ENCODE measurements at places on chromosomes 11 and 22.

DNA sequence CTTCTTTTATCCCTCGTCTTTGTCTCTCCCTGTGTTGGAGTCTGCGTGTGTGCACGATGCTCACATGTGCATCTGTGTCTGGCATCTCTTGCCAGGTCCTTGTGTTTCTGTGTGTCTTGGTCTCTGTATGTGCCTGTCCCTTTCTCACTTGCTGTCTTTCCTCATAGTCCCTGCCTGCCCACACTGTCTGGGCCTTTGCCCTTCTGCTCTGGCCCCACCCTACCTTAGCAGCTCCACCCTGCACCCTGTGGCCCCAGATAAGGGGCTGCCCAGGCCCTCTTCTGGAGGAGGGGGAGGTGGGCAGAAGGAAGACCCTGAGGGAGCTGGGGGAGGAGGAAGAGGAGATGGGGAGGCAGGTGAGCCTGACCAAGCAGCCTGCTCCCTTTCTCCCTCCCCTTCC, 2.8 kb downstream of the EHBP1L1 start:
- H3K4me3 ChIP-seq, result peak overlapping the region; percentile 30
- H3K4me1 ChIP-seq, result peaks cover 32% of the 10 kb centered on the region
- H3K36me3 ChIP-seq, result peaks cover 10% of the 10 kb centered on the region

- no peaks in the 10 kb centered on the region for H3K36me3 ChIP-seq
- peak overlapping the region; percentile 59 for H3K4me3 ChIP-seq
- peaks cover 15% of the 10 kb centered on the region for H3K4me1 ChIP-seq
Measured at GRCh38 chr22:20436307-20436767, 1.3 kb downstream of the SCARF2 start.

- H3K36me3 ChIP-seq, result no peaks in the 10 kb centered on the region
- H3K27ac ChIP-seq, result no peak overlapping the region
- DNase-seq, result no peak
- no peaks in the 10 kb centered on the region for H3K27me3 ChIP-seq
- peaks cover 20% of the 10 kb centered on the region for H3K4me1 ChIP-seq
- no peak overlapping the region for H3K4me3 ChIP-seq
Measured at GRCh38 chr11:63444160-63444559, 46.8 kb downstream of the PLAAT5 start.

- DNase-seq, result no peak
- H3K27me3 ChIP-seq, result peaks cover 35% of the 10 kb centered on the region
- peaks cover 32% of the 10 kb centered on the region for H3K4me1 ChIP-seq
- peak overlapping the region; percentile 48 for H3K4me3 ChIP-seq
- H3K36me3 ChIP-seq, result peaks cover 7% of the 10 kb centered on the region
Measured at GRCh38 chr11:826836-827145, 928 bp upstream of the CRACR2B start.

GRCh38 chr11:122711831-122712381, 56.4 kb downstream of the UBASH3B start:
- DNase-seq, result no peak
- peaks cover 30% of the 10 kb centered on the region for H3K4me1 ChIP-seq
- H3K27me3 ChIP-seq, result no peaks in the 10 kb centered on the region
- H3K27ac ChIP-seq, result no peak overlapping the region

GRCh38 chr11:134700101-134700640, 288.1 kb upstream of the B3GAT1 start:
- peaks cover 10% of the 10 kb centered on the region for H3K27me3 ChIP-seq
- no peaks in the 10 kb centered on the region for H3K4me1 ChIP-seq
- no peak overlapping the region for H3K27ac ChIP-seq
- no peak for DNase-seq
- no peak overlapping the region for H3K4me3 ChIP-seq

GRCh38 chr11:64185175-64185692, 737 bp upstream of the STIP1 start:
- DNase-seq, result peak; percentile 35
- H3K4me3 ChIP-seq, result no peak overlapping the region
- H3K4me1 ChIP-seq, result peaks cover 50% of the 10 kb centered on the region

- no peak overlapping the region for H3K27ac ChIP-seq
- no peaks in the 10 kb centered on the region for H3K4me1 ChIP-seq
- no peak for DNase-seq
- H3K36me3 ChIP-seq, result no peaks in the 10 kb centered on the region
Measured at GRCh38 chr11:69877235-69877634, 58.0 kb upstream of the FGF3 start.

- no peaks in the 10 kb centered on the region for H3K27me3 ChIP-seq
- no peaks in the 10 kb centered on the region for H3K36me3 ChIP-seq
- DNase-seq, result peak; percentile 36
- H3K4me3 ChIP-seq, result peak overlapping the region; percentile 74
Measured at GRCh38 chr11:47399860-47400767, 8.3 kb upstream of the SLC39A13 start.

- no peak overlapping the region for H3K4me3 ChIP-seq
- no peak overlapping the region for H3K27ac ChIP-seq
- no peaks in the 10 kb centered on the region for H3K4me1 ChIP-seq
- DNase-seq, result no peak
Measured at GRCh38 chr11:71568704-71569349, 3.5 kb downstream of the KRTAP5-10 start.

DNA sequence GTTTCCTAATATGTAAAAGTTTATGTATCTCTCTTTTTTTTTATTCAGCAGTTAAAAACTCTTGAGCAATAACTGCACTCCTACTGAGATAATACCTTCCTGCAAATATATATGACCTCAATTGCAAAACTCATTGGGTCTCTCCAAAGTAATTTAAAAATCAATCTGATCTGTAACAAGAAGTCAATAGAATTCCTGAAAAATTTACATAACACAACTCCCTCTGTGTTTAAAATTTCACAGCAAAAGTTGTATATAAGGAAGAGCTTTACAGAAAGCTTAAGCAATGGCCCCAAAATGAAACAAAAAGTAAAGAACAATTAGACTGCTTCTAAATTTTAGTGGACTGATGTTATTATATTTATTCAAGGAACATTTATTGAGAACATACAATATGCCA, 313.4 kb downstream of the DLG2 start:
- H3K27ac ChIP-seq, result no peak overlapping the region
- H3K4me3 ChIP-seq, result no peak overlapping the region
- no peaks in the 10 kb centered on the region for H3K4me1 ChIP-seq
- no peak for DNase-seq
- no peaks in the 10 kb centered on the region for H3K36me3 ChIP-seq

GRCh38 chr22:39469326-39469680, 12.5 kb downstream of the MGAT3 start:
- H3K4me3 ChIP-seq, result no peak overlapping the region
- no peaks in the 10 kb centered on the region for H3K27me3 ChIP-seq
- H3K4me1 ChIP-seq, result peaks cover 18% of the 10 kb centered on the region
- no peaks in the 10 kb centered on the region for H3K36me3 ChIP-seq

DNA sequence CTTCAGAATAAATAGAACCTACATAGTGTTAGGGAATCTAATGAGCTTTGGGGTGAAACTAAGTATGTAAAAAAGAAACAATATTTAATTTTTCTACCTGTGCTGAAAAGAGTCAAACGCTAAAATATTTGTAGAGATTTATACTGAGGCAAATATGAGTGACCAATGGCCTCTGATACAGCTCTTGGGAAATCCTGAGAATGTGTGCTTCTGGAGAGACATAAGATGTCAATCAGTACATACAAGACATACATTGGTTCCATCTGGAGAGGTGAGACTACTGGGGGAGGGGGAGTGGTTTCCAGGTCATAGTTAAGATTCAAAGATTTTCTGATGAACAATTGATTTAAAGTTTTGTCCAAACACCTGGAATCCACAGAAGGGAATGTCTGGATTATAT, 970 bp downstream of the ASRGL1 start:
- no peak overlapping the region for H3K27ac ChIP-seq
- DNase-seq, result no peak
- H3K4me3 ChIP-seq, result peak overlapping the region; percentile 83

DNA sequence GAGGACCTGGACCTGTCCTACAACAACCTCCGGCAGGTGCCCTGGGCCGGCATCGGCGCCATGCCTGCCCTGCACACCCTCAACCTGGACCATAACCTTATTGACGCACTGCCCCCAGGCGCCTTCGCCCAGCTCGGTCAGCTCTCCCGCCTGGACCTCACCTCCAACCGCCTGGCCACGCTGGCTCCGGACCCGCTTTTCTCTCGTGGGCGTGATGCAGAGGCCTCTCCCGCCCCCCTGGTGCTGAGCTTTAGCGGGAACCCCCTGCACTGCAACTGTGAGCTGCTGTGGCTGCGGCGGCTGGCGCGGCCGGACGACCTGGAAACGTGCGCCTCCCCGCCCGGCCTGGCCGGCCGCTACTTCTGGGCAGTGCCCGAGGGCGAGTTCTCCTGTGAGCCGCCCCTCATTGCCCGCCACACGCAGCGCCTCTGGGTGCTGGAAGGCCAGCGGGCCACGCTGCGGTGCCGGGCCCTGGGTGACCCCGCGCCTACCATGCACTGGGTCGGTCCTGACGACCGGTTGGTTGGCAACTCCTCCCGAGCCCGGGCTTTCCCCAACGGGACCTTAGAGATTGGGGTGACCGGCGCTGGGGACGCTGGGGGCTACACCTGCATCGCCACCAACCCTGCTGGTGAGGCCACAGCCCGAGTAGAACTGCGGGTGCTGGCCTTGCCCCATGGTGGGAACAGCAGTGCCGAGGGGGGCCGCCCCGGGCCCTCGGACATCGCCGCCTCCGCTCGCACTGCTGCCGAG, 1.5 kb downstream of the LRFN4 start:
- peak overlapping the region; percentile 66 for H3K4me3 ChIP-seq
- H3K36me3 ChIP-seq, result peaks cover 2% of the 10 kb centered on the region
- no peak for DNase-seq

DNA sequence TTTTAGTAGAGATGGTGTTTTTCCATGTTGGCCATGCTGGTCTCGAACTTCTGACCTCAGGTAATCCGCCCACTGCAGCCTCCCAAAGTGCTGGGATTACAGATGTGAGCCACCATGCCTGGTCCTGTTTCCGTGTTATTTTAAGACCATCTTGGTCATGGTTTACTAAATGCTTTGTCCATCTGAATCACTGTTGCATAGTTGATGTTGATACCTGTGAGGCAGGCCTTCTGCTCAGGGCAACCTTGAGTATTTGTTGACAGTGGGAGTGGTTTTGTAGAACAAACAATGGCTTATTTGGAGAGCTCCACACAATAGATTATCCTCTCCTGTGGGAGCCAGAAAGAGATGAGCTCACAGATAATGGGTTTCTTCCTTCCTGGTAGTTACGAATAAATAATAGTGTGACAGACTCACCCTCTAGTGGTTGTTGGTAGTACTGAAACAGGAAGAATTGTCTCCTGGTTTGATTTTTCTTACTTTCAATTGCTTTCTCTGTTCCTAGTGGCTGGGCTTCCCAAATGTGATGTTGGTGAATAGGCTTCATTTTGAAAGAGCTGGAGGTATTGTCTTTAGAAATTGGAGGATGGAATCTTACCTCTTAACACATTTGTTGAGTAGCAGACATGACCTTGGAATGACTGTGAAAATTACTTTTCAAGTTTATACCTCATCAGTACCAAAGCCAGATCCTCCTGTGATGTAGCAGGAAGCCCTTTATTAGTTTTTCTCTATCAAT, 39.0 kb downstream of the CTNND1 start:
- no peaks in the 10 kb centered on the region for H3K27me3 ChIP-seq
- H3K36me3 ChIP-seq, result no peaks in the 10 kb centered on the region
- H3K27ac ChIP-seq, result peak overlapping the region; percentile 60
- H3K4me3 ChIP-seq, result no peak overlapping the region
- DNase-seq, result peak; percentile 12

DNA sequence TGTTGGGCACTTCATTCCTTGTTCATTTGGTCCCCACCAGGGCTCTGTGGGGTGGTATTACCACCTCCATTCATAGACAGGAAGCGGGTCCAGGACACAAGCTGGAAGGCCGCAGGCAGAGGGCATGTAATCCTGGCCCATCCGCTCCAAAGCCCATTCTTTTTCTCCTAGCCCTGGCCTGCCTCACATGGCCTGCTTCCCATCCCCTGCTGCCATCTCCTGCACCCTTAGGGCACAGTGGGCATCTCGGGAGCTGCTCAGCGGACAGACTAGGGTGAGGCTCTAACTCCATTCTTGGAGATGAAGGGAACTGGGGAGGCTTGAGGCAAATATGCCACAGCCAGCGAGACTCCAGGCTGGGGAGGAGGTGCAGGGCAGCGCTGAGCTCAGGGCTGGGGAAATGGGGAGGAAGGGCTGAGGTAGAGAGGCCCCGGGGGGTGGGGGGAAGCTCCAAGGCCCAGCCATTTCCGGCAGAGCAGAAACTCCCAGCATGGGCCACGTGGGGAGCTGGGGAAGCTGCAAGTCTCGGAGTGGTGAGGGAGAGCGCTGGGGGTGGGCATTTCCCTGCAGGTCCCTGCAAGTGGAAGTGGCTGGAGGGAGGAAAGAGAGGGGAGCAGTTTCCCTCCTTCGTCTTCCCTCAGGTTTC, 14.3 kb upstream of the BCL9L start:
- no peaks in the 10 kb centered on the region for H3K27me3 ChIP-seq
- H3K27ac ChIP-seq, result peak overlapping the region; percentile 56
- peak; percentile 90 for DNase-seq
- peaks cover 36% of the 10 kb centered on the region for H3K4me1 ChIP-seq

GRCh38 chr11:67010296-67010905, 12.5 kb upstream of the SYT12 start:
- H3K27me3 ChIP-seq, result no peaks in the 10 kb centered on the region
- peaks cover 4% of the 10 kb centered on the region for H3K4me1 ChIP-seq
- no peak overlapping the region for H3K27ac ChIP-seq
- no peak for DNase-seq
- no peaks in the 10 kb centered on the region for H3K36me3 ChIP-seq

DNA sequence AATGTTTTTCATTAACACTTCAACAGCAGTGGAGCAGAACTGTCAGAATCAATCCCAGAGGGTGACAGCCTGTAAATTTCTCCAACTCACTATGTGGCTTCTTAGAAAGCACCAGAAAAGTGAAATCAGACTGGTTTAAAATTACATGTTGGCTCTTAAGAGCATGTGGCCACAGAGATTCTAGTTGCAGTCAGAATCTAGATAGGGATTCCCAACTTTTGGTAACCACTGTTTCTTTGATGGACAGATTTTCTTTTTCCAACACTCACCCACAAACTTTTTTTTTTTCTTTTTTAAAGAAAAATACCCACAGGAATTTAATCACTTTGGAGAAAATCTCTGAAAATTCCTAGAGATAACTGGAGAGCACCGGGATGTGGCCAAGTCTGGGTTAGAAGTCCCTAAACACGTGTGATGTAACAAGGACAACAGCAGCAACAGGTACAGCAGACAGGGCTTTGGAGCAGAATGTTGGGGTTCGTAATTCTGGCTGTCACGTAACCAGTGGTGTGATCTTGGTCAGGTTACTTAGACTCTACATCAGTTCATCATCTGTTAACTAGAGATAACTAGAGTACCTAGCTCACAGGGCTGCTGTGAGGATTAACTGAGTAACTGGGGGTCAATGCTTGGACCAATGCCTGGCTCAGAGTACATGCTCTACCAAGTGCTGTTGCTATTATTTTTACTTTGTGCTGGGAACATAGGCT, 100.1 kb downstream of the NAT10 start:
- no peaks in the 10 kb centered on the region for H3K36me3 ChIP-seq
- no peaks in the 10 kb centered on the region for H3K27me3 ChIP-seq
- DNase-seq, result no peak
- no peak overlapping the region for H3K4me3 ChIP-seq
- peaks cover 29% of the 10 kb centered on the region for H3K4me1 ChIP-seq

GRCh38 chr11:47186700-47187695, 764 bp upstream of the PACSIN3 start:
- peak overlapping the region; percentile 70 for H3K4me3 ChIP-seq
- no peaks in the 10 kb centered on the region for H3K36me3 ChIP-seq
- H3K27ac ChIP-seq, result no peak overlapping the region
- peak; percentile 64 for DNase-seq

All from activated naive CD4-positive, alpha-beta T cell treated with anti-CD3 and anti-CD28 coated beads for 36 hours (primary cell).